ENCODE measurements at places on chromosomes 5 and 9.

DNA sequence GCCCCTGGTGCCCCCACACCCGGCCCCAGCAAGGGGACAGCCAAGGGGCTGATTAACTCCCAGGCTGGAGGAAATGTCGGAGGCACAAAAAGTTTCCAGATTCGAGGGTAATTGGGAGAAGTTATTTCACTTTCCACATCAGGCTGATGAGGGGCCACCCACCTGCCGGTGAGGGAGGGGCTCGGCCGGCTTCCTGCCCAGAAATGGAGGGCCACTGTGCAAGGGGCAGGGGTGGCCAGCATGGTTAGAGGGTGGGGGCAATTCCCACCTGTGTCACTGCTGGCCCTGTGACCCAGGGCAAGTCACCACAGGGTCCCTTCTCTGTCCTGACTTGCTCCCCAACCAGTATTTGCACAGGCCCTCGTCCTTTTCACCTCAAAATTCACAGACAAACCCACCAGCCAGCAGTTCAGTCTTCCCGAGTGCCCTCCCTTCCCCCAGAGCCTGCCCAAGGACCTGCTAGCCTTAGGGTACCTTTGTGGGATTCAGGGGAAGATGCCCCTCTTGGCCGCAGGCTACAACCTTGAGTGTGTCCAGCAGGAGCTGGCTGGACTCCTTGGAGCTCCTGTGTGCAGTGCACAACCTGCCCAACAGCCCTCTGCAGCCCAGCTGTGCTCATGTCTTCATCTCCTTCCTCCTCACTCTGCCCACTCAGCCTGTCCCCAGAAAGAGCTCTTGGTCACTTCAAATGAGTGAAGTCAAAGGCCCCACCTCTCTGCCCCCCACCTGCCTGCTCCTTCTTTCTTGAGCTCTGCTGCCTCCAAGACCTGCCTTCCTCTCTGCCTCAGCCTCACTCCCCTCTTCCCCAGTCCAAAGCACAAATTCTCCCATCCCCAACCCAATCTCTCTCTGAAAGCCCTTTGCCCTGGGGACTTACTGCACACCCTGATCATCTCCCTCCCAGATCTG, 130.5 kb downstream of the BARX1 start:
- DNase-seq = no peak

DNA sequence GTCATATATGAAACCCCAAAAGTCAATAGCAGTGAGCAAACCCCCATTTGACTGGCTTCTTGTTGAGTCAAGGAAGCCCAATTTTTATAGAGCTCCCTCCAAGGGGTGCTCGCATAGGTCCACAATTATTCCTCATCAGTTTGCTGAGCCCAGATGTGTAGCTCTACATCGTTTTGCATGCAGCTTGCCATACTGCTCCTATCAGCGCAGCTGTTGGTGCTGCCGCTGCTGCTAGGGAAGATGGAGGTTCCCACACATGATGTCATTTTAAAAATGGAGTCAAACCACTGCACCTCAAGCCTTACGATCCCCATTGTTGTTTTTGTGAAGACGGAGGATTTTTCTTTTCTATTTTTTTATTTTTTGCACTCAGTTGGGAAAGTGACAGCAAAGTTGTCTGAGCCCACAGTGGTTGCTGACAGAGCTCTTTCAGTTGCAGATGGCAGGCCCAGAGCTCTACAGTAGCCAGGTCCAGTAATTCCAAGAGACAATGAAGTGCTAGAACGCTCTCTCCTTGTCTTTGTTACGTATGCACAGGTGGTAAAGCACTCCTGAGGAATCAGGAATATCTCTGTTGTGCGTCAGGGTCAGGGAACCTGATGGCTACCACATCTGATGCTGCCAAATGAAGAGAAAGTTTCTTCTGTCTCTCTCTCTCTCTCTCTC, 23.2 kb upstream of the C5orf63 start:
- DNase-seq = no peak

DNA sequence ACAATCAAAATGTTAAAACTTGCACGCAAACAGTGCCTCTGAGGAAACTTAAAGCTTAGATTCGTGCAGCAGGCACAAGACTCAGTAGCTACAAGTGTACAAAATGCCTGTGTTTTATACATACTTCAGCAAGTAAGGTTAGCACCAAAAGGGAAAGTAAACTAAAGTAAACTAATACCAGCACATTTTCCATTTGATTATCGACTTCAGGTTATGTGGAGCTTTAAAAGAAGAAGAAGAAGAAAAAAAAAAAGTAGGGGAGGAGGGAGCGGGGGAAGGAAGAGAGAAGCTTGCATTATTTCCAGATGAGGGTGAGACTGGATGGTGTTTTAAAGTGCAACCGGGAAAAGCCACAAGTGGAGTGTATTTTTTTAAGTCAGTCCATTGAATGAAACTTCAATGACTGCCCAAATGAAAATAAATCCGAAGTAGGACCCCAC, 596 bp upstream of the ADAMTS6 start:
- DNase-seq = no peak

GRCh38 chr9:133359399-133360175, 3.2 kb downstream of the SURF2 start:
- peak; percentile 65 for DNase-seq

DNA sequence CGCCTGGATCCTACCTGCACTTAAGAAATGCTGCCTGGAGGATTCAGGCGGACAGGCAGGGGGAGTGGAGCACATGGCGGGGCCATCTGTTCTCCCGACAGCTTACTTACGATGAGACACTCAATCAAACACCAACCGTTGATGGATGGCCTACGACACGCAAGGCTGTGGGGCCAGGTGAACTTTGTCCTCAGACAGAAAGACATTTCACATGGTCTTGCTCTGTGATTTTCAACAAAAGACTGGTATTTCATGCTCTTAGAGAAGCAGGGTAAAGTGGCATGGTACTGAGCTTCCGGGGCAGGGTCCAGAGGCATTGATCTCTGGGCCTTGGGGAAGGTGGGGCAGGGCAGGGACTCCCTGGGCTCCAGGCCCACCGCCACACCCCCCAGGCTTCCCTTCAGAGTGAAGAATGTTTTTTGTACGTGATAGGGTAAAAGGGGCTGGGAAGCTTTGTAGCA, 9.1 kb upstream of the OLFM1 start:
- no peak for DNase-seq

GRCh38 chr9:110538647-110539041, 40.9 kb downstream of the SVEP1 start:
- DNase-seq = no peak

GRCh38 chr5:123527190-123527589, 15.2 kb downstream of the CSNK1G3 start:
- no peak for DNase-seq

- DNase-seq = no peak
Observed at GRCh38 chr5:113682497-113683136, 169.1 kb downstream of the YTHDC2 start.

DNA sequence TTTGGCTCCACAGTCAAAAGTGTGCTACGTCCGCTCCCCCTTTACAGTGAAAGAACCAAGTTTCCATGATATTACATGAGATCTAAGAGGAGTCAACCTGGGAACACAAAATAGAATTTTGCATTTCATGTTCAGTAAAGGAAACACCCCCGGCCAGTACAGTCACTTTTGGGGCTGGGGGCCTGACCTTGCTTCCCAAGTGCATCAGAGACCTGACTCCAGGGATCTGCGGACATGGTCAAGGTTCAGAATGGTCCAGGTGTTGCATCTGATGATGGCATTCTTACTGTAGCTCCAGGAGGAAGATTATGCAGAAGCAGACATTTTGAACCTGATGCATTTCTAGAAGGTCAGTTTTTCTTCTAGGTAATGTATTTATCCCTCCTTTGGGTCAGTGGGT, 39.8 kb downstream of the AK8 start:
- DNase-seq = no peak

DNA sequence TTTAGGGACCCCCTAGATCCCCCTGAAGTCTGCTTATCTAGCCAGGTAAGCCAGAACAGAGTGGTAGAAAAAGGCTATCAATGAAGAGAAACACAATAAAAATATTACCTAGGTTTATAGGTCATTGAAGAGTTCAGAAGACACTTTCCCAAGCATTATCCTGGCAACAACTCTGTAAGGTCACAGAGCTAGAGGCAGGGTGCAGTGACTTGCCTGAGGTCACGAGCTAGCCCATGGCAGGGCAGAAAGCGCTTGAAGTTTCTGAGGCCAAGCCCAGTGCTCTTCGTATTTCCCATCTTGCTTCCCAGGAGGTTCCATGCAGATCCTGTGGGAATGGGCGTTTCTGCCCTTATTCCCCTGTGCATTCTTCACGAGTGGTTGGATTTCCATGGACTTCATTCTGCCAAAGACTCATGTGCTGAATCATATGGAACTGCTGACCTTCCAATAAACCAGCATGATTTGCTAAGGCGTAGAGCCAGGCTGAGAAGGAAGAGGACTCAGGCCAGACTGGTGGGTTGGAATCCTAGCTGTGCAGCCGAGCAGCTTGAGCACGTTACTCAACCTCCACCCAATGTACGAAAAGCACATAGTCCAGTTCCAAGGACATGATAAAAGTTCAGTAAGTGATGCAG, 22.1 kb downstream of the TRMO start:
- DNase-seq = no peak

DNA sequence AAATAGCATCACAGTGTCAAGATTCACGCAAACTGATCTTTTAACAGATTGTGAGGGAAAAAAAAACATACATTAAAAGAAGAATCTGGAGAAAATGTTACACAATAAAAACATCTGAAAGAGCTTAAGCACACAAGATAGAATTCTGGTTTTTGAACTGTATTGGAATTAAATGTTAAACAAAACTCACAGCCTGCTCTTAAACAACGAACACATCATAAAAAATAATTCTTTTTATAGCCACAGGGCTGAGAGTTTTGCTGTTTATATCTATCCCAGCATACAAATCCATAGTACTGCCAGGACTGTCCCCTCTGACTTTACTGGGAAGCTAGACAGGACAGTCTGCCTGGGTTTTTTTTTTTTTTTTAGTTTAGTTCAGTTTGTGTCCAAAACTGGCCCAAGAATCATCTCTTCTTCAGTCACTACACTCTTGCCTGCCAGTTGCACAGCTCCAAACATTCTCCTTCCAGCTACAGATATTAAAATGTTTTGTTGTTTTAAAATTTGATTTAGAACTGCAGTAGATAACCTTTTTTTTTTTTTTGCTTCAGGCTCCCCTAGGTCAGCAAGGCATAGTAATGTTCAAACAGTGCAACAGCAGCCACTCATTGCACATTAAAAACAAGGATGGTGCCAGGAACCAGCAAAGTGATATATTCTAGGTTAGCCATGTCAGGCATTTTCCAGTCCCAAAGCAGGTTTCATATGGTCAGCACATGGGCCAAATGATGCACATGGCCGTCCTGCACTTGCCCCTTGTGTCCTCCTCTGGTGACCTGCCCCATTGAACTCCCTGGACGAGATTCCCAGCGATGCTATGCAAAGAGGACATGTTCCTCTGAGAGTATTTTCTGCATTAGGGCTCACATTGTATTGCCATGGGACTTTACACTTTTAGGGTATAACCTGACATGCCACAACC, 173.6 kb downstream of the ARL15 start:
- DNase-seq = no peak

DNA sequence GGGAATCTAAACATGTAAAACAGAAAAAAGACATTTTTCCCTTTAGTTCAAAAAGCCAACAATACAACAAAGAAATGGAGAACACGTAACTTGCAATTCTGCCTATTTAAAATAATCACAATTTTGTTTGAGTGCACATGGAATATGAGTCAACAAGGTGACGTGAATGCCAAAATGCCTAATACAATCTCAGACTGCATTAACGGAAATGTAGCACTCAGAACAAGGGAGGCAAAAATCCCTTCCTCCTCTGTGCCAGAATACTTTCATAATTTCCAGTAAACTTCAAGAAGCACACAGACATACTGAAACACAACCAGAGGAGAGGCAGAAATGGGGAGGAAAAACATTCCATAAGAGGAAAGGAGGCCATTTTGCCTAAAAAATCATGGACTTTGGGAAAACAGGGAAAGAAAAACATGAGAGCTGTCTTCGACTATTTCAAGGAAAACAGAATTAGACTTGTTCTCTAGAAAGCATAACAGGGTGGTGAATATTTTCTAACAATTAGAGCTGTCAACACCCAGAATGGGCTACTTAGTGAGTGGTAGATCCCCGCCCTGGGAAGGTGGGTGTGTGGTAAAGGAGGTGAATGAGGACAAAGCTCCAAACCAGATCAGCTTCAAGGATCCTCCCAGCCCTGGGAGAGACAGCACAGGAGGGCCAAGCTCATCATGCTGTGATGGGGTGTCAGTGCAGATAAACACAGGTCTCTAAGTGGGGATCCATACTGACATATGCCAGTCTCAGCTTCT, 48.2 kb downstream of the ABCA1 start:
- no peak for DNase-seq

DNA sequence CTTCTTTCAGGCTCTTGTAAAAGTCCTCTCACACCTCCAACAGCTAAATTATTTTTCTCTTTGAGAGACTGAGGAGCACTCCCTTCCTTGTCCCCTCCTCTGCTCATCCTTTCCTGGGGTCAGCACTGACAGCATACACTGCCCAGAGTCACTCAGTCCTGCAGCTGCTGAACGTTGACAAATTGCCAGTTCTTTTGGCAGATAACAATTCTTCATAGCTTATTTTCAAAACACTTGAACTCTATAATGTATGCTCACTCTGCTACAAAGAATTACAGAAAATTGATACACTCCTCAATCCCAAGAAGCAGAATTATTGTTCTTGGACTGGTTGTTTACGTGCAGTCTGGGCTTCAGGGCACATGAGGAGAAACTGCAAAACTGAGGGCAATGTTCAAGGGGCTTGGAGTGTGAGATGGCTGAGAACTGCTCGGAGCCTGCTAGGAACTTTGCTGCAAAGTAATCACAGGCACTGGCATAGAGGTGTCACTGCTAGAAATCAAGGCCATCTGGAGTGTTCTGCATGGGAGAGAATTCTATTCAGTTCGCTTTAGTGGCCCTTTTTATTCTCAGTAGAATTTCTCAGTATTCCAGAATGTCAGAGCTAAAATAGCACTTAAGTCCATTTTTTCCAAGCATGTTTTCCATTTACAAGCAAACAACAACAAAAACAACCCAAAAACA, 96.4 kb upstream of the SPOCK1 start:
- no peak for DNase-seq

DNA sequence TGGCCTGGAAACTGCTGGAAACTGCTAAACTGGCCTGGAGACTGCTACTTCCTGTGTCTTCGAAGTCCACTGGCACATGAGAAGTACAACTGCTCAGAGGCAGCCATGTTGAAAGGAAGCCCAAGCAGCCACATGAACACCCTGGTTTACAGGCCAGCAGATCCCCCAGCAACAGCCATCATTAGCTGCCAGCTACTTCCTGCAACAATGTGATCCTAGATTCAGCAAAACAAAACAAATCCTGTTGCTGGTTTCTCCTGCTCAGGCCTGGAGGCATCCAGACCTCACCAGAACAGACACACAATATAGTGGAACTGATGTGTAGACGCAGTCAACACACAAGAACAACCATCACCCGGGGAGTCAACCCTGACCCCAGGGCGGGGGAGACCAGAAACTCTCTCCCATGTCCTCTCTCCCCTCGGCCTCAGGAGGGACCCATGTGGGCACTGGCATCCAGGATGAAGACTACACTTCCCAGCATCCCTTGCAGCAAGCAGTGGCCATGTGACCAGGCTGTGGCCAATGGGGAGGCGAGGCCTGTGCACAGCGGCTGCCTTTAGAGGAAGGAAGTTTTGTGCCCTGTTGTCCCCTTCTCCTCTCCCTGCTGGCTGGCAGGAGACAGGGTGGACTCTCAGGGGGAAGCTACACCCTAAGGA, 9.2 kb upstream of the LCN15 start:
- peak; percentile 54 for DNase-seq
